Cortex of kidney (tissue), 1 donor: ENCODE measurements at places on chromosomes 4 and X.

DNA sequence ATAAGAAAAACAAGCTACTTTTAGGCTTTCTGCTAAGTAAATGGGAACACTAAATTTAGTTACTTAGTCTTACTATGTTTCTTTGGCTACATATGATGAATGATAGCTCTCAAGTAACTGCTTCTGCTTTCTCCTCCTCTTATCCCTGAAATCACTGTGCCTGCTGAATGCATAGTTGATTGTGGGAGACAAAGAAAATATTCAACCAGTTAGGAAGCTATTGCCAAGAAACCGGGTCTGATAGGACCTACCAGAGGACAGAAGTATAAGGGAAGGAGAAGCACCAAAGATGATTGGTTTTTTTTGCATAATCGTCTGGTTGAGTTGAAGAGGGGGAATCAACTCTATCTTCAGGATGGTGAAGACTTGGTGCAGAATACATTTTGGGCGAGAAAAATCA lies 28.0 kb upstream of the NDUFC1 start:
- no peak for DNase-seq

DNA sequence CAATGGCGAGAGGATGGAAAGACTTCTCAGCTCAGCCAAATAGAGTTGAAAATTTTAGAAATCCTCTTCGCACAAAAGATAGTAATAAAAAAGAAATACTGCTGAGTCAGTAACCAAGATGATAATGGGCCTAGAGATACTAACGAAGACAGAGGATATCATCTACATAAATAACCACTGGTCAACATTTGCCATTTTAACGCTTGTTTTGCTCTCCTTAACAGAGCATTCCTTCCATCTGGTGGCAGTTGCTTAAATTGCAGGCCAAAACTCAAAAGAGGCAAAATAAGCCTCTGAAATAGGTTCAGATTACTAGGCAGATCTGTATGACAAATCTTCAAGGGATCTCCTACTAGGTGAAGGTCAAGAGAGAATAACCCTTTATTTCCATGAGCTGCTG lies 51.7 kb upstream of the MCF2 start:
- no peak for DNase-seq

GRCh38 chrX:97563531-97564133 lies 679.9 kb downstream of the RPA4 start:
- no peak for DNase-seq

DNA sequence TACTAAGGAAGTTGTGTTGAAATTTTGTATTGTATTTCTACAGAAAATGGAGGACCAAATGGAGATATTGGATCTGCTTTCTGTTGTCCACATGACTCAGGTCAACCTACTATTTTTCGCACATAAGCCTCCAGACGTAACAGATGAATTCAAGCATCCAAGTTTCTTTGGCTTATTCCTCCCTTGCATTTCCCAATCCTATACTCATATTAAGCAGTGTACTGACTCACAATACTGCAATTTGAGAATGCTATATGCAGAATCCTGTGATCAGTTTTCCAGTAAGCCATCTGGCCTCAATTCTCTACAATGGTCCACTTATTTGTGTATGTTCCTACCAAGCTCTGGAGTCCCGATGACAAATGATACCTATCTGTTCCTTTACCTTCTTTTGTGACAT lies 75.7 kb downstream of the ASB9 start:
- no peak for DNase-seq

- no peak for DNase-seq
Observed at GRCh38 chrX:41956027-41956426, 32.7 kb upstream of the CASK start.

GRCh38 chrX:21276736-21277433 lies 97.3 kb upstream of the CNKSR2 start:
- DNase-seq: no peak

GRCh38 chr4:139919004-139919403 lies 235.0 kb downstream of the MAML3 start:
- DNase-seq: no peak

DNA sequence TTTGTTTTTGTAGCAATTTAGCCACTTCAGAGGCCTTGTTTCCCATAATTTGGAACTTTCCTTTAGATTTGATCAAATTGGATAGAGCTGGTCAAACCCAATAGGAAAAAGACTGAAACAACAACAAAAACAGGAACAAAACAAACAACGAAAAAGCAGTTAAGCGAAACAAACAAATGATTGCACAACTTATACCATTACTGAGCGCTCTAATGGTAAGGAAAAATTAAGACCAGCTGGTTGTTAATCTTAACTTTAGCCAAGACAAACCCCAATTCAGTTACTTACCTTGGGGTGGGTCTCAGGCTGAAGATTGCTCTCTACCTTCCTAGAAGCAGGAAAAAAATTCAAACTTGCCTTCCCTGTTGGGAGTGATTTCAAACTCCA lies 38.3 kb downstream of the SPCS3 start:
- DNase-seq: no peak

DNA sequence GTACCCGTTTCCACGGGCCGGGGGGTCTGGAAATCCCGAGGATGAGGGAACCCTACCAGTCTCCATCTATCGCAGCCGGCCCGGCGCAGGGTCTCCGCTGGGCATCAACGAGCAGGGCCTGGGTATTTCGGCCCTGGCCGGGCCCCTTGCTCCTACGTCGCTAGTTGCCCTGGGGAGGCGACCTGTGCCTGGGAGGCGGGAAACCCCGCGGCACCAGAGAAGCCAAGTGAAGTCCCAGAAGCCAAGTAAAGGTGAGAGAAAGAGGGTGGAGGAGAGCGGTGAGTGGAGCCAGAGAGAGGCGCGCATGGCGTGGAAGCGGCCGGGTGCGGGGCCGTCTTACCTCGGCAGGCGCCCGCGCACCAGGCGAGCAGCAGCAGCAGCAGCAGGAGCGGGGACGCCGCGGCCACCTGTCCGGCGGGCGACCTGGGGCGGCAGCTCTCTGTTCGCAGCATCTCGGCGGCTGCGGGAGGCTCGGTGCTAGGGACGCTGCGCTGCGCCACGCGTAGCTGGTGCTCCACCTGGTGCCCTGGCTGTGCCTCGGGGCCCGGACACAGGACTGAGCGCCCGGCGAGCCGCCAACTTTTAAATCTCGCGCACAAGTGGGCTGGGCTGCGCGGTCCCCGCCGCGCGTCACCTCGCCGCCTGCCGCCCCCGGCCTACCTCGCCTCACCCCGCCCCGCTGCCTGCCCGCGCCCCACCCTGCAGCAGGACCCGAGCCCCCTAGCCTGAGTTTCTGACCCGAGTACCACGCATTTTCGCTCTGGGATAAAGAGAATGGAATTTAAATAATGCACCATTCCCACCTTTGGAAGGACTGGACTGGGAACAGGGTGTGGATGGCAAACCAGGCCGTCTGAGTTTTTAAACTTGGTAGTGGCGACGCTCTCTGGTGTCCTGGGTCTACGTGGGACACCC lies at the start of gene NMU:
Gene NMU, minus strand, starts transcription at position 558 of the 915 bp plus-strand sequence. Its CDS starts 106 bp downstream, at position 452.
- no peak for DNase-seq

DNA sequence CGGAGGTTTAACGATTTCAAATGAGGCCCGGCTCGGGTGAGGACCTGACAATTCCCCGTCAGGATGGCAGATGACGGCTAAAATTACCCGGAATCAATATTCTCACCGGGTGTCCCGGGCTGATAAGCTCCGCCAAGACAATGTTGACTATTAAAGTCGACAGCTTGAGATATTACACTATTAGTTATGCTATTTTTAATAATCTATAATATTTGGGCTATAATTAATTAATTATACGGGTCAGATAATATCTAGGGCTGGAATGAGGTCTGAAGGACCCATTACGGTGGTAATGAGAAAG lies 9.4 kb upstream of the NKX1-1 start:
- no peak for DNase-seq

DNA sequence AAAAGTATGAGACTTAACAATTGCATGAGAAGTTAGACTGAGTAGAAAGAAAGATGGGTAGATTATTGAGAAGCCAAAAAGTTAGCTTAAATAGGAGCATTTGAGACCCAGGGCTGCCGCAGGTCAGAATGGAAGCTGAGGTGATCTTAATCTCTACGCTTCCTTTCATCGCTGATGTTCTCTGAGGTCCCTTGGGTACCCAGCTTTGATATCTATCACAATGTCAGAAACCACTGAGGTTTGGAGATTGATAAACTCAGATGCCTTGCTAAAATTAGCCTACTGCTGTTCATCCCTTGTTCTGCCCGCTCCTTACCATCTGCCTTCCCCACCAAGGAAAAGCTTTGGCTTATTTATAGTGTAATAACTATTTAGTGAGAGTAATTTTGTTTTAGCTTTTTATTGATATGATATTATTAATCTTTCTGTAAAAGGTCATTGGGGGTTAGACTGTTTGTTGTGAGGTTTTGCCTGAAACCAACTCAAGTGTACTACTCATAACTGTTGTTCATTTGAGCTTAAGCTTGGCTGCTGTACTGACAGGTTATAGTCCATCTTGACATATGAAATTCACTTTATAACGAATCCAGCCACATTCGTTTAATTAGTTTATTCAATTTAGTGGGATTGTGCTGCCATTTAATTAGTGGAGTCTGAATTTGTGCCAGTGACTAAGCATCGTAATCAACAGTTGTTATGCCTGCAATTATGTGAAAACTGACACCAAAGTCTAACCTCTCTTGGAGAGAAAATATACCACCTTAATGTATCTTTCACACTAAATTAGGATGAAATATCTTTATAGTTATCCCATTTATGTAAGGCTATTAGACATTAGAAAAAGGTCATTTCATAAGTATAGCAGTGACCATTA lies 15.1 kb downstream of the MCUB start:
- no peak for DNase-seq

DNA sequence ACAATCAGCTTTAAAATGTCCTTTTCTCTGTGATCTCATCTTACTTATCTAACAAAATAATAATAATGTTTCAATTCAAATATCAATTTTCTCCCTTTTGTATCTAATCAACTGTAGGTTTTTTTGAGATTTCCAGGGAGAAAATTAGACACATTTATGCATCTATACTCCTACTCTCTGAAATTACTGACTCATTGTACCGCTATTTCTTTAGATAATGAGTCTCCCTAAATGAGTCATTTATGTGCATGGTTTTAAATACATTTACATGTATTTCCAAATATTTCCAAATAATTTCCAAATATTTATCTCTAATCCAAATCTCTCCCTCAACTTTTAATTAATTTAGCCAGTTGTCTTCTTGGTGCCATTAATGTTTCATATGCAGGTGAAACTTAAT lies 621.0 kb downstream of the TECRL start:
- DNase-seq: no peak

- no peak for DNase-seq
Observed at GRCh38 chr4:7641712-7642111, 207.0 kb upstream of the PSAPL1 start.

- DNase-seq: no peak
Observed at GRCh38 chr4:152032722-152033131, 271.9 kb upstream of the GATB start.

DNA sequence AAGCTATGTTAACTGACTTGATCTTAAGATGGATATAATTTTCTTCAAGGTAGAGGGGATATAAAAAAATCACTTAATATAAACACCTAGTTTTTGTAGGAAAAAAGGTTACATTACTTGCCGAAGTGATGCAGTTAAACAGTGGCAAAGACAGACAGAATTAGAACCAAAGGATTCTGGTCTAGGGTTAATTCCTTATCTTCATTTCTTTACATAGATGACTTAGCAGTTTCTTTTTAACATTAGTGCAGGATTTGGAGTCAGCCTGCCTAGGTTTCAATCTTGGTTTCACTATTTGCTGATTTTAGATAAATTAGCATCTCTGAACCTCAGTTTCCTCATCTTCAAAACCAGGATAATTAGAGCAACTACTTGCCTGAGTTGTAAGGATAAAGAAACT lies 14.3 kb downstream of the ZAR1 start:
- DNase-seq: no peak

GRCh38 chr4:4849524-4850193 lies 9.8 kb upstream of the MSX1 start:
- DNase-seq: no peak

DNA sequence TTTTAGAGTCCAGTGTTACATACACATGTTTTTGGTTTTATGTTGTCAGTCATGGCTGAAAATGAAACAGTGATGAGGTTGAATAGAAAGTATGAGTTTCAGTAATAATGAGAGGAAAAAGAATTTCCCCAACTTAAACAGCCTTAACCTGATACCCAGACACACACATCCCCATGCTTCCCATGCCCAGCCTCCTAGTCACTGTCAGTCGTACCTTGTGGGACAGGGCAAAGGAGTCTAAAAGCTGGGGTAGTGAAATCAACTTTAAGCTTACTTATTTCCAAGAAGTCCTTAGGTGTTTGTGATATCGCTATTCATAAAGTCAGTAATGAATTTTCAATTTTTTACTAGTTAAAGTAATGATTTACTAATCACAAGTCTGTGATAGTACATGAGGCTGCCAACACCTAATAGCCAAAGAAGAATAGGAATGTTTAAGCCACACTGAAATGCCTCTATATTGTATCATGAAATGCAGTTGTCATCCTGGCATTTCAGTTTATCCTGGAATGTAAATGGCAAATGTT lies 24.3 kb upstream of the GPR34 start:
- no peak for DNase-seq

- no peak for DNase-seq
Observed at GRCh38 chr4:139532947-139533346, 23.1 kb downstream of the SETD7 start.

GRCh38 chrX:96430756-96431455 lies 253.7 kb upstream of the DIAPH2 start:
- DNase-seq: no peak

DNA sequence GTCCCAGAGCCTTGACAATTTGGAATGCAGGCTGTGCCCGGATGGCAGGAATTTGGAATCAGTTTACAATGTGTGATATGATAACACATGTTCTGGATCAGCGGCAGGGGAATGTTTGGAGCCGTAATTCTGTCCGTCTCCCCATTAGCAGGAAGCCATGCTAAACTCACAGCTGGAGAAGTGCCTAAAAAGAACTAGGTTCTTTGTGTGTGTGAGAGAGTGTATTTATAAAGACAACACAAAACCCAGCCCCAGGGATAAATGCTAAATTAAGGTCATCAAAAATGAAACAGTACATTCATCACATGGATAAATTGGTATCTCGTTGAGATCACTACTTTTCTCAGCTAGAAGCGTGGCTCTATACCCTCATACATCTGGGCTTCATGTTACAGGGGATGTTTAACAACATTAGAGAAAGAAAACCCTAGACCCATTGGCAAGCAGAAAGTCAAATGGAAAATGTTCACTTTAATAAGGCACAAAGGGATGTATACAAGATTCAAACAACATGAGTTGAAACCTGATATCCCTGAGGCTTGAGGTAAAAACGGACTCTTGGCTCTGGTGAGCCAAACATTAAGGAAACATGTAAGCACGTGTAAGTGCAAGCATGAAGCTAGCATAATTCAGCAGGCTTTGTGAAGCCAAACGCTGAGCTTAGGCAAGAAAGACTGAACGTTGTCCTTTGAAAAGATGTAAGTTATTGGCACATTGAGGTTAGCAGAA lies 18.0 kb upstream of the TMEM131L start:
- DNase-seq: no peak

GRCh38 chr4:148068065-148068911 lies 336.4 kb downstream of the ARHGAP10 start:
- DNase-seq: no peak

DNA sequence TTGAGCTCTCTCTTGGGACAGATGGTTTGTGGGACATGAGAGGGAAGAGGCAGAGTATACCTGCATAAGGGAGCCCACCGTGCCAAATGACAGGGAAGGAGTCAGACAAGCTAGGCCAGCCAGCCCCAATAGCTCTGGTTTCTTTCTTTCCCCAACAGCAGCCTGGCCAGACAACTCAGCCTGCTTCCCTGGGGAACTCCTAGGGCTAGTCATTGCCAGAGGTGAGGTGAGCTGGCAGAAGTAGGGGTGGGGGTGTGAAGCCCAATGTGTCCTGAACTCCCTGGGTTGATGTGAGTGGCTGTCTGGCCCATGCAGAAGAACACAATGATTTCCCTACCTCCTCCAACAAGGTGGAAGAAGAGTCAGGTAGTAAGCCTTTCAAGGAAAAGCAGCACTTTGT lies 135.5 kb downstream of the AMMECR1 start:
- DNase-seq: no peak
